ENCODE measurements at places on chromosomes 7 and 10.

GRCh38 chr10:113569576-113569975, 16.7 kb downstream of the HABP2 start:
- DNase-seq, result no peak

DNA sequence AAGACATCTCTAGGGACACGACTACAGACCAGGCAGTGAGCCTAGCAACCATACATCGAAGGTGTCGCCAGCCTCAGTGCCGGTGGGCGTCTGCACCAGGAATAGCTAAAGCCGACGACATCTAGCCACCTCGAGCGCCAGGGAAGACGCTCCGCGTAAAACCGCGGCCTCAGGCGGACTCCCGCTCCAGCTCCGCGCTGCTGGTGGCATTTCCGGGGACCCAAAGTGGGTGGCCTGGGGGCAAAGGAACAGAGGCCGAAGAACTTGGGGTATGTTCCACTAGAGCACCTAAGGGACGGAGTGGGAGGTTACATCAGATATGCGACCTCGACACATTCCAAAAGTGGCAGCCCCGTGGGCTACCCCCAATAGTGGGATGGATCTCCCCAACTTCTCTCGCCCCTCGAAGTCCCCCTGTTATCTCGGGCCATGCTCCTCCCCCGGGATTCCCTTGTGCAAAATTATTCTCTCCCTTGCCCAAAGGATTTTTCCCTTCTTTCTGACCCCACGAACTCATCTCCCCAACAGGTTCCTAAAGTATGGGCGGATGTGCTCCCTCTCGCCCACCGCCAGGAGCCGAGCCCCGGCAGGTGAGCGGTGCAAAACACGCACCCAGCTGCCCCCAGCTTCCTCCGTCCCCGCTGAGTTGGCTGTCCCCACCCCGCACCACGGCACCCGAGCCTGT, 1.2 kb downstream of the KCNMA1 start:
- DNase-seq, result no peak

GRCh38 chr10:48294431-48294830, 12.0 kb upstream of the MAPK8 start:
- DNase-seq, result no peak

- no peak for DNase-seq
Observed at GRCh38 chr10:43075612-43076003, 1.3 kb upstream of the RET start.

GRCh38 chr10:32054094-32054493, 2.1 kb downstream of the KIF5B start:
- no peak for DNase-seq

GRCh38 chr10:88196291-88196690, 332.9 kb downstream of the PTEN start:
- no peak for DNase-seq

DNA sequence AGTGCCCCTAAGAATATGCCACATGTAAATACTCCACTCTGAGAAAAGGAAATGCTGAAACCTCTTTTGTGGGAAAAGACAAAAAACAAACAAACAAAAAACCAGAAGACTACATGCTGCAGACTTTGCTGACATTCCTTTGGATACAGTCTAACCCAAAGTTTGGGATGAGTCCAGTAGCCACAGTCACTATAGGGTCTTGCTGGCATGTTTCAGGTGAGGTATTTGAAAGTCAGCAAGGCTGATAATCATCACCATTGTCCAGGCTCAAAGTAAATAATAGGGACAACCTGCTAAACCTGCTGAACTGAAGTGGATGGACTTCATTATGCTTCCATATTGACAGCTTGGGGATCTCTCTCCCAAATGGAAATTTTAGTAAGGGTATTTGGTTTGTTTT, 1087.0 kb upstream of the LRRTM3 start:
- DNase-seq, result no peak

DNA sequence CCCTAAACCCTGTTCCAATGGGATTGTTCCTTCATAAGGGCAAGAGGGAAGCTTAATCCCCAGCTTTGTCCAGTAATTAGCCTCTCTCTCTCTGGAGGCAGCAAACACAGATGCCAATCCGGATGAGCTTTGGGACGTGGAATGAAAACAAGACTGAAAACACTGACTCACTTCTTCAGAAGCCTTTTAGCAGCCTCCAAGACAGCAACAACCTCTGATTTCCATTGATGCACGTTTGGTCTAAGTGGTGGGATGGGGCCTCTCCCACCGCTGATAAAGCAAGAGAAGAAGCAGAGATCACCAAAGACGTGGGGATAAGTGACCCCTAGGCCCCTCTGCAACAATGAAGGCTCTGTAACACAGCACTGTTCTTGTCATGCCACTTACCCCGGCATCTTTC, 5.8 kb upstream of the GFRA1 start:
- DNase-seq, result no peak

- DNase-seq, result no peak
Observed at GRCh38 chr10:97770255-97770654, 1.5 kb downstream of the SFRP5 start.

Measured in fibroblast of skin of left biceps (primary cell).